ENCODE measurements at places on chromosomes 12 and 14. TPM values are rescaled to one million over a fixed set of nuclear protein-coding genes. Genes with fewer than 3 reads are reported as not detected.

Gene SELPLG
- total RNA-seq, result 1.3 TPM

Gene NKX2-1
- total RNA-seq, result 0.52 TPM

- ATAC-seq, result no peak
These were observed 147.5 kb downstream of the SLC2A13 start for GRCh38 chr12:39958377-39958776.

DNA sequence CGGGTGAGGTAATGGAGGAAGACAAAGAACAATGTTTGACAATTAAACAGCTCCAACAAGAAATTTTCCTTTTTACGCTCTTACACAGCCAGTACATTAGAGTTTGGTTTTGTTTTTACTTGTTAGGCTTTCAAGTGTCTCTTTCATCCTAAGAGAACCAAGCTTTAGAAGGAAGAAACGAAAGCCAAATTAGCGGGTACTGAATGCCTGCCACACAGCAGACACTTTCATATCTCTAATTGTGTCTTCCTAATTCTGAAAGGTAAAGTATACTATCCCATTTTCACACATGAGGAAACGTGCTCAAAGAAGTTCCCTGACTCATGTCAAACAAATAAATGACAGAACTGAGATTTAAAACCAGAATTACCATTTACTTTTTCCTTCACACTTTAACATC lies 65.0 kb downstream of the CDK17 start:
- no peak for ATAC-seq
